ENCODE measurements at places on chromosomes 2 and 18. TPM values are rescaled to one million over a fixed set of nuclear protein-coding genes. Genes with fewer than 3 reads are reported as not detected.

Gene EGR4
- total RNA-seq, result not detected

Gene ABHD1
- total RNA-seq, result 0.22 TPM

Gene UGT1A10
- not detected for total RNA-seq

Gene GAL3ST2
- total RNA-seq, result 0.26 TPM

Gene CSRNP3
- total RNA-seq, result 0.13 TPM

Gene ST3GAL5
- total RNA-seq, result 9.4 TPM

Gene EMILIN1
- 113 TPM for total RNA-seq

Gene GALR1
- not detected for total RNA-seq

Gene GPR155
- 5.8 TPM for total RNA-seq

Gene SMC6
- 31.2 TPM for total RNA-seq

Gene C2orf42
- 22.2 TPM for total RNA-seq

Gene DES
- 1.6 TPM for total RNA-seq

Gene VAMP8
- total RNA-seq, result 9.9 TPM

Gene CFAP221
- total RNA-seq, result 12.2 TPM

Gene RAD51AP2
- not detected for total RNA-seq

Gene CLEC4F
- not detected for total RNA-seq

Gene TDRD15
- total RNA-seq, result under 0.01 TPM

Gene SULT1C4
- 0.26 TPM for total RNA-seq

Gene SPIRE1
- 50.7 TPM for total RNA-seq

Gene CERKL
- 0.32 TPM for total RNA-seq

Gene TBC1D8
- total RNA-seq, result 13.6 TPM

Gene UBE2F
- 57.9 TPM for total RNA-seq

Gene MYO1B
- total RNA-seq, result 245 TPM

Gene RASGRP3
- 0.39 TPM for total RNA-seq

Gene FBLN7
- total RNA-seq, result 3.1 TPM
